ENCODE measurements at places on chromosomes 6 and 20.
A peak's percentile ranks its signal among the peaks of the same experiment; 100 is the strongest.

- DNase-seq, result no peak
Measured at GRCh38 chr6:52617087-52617486, 40.2 kb upstream of the TRAM2 start.

DNA sequence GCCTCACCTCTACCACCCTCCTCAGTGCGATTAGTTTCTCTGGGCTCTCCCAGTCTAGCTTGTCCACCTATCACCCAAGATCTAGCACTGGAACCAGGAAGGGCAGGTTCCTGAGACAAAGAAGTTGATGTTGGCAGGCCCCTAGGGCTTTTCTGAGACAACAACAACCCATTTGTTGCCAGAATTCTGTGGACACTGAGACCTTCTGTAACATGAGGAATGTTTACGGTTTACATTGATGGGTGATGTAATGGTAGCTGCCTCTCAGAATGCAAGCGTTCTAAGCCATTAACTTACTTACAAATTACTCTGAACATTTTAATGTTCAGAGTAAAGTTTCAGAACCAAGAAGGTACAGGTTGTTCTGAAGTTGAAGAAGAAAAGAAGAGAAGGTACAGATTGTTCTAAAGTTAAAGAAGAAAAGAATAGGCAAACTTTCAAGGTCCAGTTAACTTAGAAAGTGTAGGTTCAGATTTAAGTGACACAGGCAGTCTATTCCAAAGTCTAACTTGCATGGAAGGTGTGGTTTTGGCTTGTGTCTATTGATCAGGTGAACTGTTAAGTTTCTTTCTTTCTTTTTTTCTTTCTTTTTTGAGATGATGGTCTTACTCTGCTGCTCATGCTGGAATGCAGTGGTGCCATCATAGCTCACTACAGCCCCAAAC, 3.7 kb upstream of the MED23 start:
- DNase-seq, result peak; percentile 36

DNA sequence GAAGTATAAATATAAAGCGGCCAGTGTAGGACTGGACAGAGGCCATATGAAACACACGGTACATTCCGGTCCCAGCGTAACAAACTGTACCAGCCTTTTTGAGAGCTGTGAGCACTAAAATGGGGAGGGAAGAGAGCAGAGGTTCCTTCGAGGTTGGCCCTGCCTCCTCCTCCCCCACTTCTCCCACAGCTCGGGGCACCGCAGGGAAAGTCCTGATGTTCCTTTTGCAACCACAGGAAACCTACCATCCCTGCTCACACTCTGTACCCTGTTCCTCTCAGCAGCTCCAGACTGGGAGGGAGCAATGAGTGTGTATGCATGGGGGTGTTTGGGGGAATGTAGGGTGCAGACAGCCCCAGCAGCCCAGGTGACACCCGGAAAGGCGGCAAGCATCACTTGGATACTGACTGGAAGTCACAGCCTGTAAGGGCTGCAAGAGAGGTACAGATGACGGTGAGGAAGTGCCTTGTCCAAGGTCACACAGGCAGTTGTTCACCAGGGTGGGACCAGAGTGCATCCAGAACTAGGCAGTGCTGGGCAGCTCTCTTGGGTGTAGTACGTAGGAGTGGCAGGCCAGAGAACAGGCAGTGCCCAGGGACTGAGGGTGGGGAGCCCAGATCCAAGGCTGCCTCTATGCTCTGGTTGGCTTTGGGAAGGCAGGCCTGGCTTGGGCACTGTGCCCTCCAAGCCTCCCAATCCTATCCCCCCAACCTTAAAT, 11.0 kb upstream of the ARMC12 start:
- DNase-seq, result no peak

DNA sequence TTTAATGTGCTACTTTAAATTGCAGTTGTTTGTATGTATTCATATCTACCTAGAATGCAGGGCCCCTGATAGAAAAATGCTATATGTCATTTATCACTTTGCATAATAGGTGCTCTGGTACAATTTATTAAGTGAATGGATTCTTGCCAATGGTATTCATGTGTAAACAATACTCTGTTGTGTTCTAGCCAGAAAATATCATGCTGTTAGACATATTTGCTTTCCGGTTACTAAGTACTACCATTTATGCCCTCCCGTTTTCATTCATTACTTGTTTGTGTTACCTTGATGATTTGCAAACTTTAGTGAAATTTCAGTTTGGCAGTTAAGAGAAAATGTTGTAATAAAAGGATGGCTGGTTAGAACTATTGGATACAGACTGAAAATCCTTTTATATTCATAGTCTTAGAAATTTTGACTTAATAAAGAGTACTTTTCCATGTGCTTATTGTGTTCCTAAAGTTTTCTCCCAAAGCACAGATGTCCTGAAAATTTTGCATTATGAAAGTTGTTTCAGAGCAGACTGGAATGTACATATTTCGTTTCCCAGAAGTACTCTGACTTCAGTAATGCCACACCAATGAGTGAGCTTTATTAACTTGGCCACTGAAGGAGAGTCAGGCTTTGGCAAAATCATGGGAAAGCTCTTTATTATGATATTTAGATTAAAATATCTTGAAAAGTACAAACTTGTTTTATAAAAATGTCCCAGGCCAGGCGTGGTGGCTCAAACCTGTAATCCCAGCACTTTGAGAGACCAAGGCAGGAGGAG, 31.5 kb downstream of the RPF2 start:
- DNase-seq, result no peak

DNA sequence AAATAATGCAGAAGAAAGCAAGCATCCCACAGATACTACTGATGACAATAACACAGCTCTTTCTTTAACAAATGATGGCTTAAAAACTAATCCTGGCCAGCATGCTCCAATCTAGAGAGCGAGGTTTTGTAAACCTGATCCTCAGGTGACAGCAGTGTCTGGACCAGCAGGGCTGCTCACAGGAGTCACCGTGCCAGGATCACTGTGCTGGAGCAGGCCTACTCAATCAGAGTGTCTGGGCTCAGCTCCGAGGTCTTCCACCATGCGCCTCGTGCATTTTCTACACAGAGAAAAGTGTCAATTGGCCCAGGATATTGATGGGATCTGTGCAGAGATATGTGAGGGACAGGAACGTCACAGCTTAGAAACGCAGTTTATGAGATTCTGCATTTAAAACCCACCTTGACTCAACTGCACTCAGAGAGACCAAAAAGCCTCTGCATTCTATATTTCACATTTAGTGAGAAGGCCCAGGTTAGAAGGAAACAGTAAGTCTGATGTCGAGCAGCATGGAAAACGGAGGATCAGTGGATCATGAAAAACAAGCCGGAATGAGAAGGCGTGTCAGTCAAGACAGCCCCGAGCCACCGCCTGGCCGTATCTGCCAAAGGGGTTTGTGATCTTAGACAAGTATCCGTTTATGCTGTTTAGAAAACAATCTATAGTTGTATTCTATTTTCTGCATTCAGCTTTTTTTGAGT, 7.8 kb downstream of the RAMACL start:
- DNase-seq, result no peak

GRCh38 chr6:89597988-89598387, 40.6 kb downstream of the LYRM2 start:
- DNase-seq, result peak; percentile 53

GRCh38 chr20:34127792-34128191, 15.7 kb upstream of the EIF2S2 start:
- DNase-seq, result no peak

GRCh38 chr6:133953634-133954415, 801 bp downstream of the TBPL1 start:
- DNase-seq, result no peak

DNA sequence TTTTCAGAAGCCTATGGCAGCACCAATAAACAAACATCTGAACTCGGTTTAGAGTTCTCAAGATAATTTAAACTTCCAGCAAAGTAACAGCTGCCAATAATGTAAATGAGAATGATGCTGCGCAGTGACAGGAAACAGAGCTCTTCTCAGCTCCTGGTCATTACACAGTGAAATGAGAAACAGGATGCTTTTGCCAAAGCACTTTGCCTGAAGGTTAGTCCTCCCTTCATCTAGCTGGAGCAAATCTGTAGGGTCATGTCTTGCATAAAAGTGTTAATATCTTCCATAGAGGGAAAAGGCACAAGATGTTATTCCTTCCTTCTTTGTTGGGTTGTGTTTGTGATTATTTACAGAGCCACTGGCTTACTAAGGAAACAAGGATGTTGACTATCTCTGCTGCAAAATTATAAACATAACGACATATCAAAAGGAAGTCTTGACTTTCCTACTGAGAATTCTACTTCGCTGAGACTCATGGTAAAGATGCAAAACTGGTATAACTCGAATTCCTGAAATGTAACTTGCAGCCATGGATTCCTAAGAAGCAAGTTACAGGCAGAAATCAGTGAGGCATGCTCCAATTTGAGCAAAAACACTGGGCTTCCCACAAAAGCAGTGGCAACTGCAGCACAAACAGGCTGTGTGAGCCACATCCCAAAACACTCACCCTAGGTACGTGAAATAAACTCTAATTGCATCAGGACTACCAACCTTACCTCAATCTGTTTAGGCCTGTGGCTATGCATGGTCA, 102.5 kb upstream of the BEND6 start:
- no peak for DNase-seq

GRCh38 chr6:144197919-144198318, 47.6 kb downstream of the STX11 start:
- no peak for DNase-seq

DNA sequence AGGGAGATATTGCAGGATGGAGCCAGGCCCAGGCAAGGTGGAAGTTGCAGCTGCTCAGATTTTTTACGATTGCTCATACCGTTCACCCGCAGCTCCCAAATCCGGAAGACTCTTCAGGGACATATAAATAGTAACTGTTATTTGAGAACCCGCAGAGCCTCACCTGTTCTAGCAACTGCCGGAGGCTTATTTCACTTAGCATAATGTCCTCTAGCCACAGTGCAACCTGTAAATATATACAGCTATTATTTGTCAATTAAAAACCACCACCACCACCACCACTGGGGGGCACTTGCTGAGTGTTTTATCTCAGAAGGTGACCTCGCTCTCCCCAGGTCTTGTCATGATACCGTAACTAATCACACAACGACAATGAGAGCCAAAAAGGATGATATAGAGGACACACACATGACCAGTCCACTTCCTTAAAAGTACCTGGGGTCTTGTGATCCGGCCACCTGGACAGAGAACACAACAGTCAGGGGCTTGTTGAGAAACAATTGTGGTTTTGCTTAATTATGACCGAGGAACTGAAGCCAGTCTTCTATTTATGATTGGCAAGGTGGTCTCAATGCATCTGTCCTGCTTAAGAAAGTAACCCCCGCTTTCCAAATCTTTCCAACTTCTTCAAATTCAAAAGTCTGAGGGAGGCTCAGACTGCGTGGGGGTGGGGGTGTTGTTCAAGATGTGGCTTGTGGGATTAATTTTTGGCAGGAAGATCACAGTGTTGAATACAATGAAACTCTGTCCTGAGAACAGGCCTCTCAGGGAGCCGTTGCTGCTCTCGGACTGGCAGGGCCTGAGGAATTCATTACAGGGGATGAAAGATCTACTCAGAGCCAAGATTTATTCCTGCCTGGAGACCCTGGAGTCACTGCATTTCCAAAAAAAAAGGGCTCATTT, 107.7 kb upstream of the PRND start:
- no peak for DNase-seq

DNA sequence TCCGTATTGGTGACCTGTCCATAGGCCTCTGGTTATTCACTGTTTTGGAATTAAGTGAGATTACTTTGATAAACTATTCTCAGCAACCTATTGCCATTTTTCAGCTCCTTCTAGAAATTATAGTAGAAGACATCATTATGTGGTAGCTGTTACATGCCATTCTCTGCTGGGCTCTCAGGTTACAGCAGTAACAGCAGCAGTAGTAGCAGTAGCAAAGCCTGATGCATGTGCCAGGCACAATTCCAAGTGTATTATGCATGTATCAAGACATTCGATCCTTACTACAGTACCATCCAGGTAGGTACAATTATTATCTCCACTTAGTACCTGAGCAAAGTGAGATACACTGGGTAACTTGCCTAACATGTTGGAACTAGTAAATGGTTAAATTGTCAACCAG, 74.3 kb downstream of the RPS12 start:
- no peak for DNase-seq

GRCh38 chr6:110881546-110882273, 7.1 kb downstream of the AMD1 start:
- no peak for DNase-seq

DNA sequence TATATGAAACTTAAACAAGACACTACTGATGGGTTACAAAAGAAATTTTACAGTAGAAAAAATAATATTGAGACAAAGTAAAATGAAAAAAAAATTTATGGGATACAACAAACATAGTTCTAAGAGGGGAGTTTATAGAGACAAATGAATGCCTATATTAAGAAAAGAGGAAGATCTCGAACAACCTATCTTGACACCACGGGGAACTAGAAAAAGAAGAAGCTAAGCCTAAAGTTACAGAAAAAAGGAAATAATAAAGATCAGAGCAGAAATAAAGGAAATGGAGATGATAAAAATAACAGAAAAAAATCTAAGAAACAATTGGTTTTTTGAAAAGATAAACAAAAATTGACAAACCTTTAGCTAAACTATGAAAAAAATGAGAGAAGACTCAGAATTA, 9.1 kb upstream of the ECHDC1 start:
- DNase-seq, result no peak

DNA sequence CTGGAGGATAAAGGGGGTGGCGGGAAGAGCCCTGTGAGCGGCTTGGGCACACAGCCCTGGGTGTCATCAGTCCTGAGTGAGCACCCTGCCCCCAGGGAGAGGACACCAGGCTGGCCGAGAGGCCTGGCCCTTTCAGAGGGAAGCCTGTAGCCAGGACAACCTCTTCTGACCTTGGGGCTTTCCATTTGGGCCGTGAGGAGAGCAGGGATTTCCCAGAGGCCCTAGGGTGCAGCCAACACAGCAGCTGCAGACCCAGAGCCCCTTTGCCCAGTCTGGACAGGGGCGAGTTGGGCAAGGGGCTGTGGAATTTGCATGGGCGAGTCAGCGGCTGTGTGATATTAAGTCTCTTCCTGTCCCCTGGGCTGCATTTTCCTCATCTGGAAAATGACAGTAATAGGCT, 6.3 kb downstream of the MAP1LC3A start:
- no peak for DNase-seq

DNA sequence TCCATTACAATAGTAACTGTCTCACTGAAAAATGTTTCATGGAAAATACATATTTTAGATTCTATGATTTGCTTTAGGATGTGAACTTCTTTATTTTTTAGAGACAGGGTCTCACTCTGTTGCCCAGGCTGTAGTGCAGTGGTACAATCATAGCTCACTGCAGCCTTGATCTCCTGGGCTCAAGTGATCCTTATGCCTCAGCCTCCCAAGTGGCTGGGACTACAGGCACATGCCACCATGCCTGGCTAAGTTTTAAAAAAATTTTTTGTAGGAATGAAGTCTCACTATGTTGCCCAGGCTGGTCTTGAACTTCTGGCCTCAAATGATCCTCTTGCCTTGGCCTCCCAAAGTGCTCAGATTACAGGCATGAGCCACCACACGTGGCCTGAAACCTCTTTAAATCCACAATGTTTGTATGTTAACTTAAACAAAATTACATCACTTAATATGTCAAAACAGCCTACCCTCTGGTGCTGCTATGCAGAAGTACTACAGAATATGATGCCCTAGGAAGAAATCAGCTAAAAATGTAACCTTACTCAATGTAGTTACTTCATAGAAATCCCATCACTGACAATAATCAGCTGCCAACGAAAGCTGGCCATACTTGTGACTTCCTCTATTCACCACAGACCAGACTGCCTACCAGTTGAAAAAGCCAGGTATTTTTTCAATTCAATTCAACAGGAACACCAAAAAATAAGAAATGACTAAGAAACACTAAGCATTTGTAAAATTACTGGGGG, 17.6 kb downstream of the EEF1A1 start:
- no peak for DNase-seq

GRCh38 chr6:2449572-2449940, 204.2 kb upstream of the GMDS start:
- no peak for DNase-seq

GRCh38 chr6:131862476-131862875, 54.7 kb downstream of the ENPP1 start:
- peak; percentile 33 for DNase-seq
